Activated B cell treated with CpG ODN at 0.5 μM for 24 hours (primary cell): ENCODE measurements at places on chromosomes 1 and 21. TPM values are rescaled to one million over a fixed set of nuclear protein-coding genes. Genes with fewer than 3 reads are reported as not detected.

GRCh38 chr1:110259770-110260169 lies 49.7 kb downstream of the KCNC4 start:
- H3K27ac ChIP-seq, result no peak overlapping the region
- no peaks in the 10 kb centered on the region for H3K27me3 ChIP-seq
- H3K4me1 ChIP-seq, result peaks cover 15% of the 10 kb centered on the region
- H3K36me3 ChIP-seq, result no peaks in the 10 kb centered on the region
- no peak for DNase-seq
- H3K4me3 ChIP-seq, result no peak overlapping the region

NDUFV3 gene
- total RNA-seq, result 21.2 and 27.1 TPM in 2 replicates

CFAP107 gene
- not detected in 2 replicates for total RNA-seq

DNA sequence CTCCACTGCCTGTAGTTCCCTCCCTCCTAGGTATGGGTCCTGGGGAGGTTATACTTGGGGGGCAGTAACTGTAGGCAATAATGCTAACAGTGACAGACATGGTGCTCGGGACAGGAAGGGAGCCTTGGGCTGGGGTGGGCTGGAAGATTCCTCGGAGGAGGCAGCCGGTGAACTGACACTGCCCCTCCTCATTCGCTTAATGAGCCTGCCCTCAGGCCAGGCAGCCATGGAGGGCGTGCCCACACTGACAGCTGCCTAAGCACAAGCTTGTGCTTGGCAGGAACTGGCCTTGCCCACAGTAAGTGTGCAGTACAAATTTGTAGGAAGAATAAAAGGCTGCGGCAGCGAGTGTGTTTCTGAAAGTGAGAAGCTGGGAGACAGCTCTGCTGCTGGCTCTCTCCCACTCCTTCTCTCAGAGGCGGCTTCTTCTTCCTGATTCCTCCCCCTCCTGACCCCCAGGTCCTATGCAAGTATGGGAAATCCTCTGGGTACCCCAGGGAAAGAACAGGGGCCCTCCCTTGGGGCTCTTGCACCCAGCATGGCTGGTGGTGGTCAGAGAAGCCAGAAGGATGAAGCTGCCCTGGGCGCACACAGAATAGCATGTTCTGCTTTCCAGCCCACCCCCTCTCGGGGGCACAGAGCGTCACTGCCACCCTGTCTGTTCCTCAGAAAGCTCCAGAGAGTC lies 23.6 kb downstream of the OPTC start:
- no peaks in the 10 kb centered on the region for H3K36me3 ChIP-seq
- DNase-seq, result no peak
- peaks cover 6% of the 10 kb centered on the region for H3K27me3 ChIP-seq
- peaks cover 10% of the 10 kb centered on the region for H3K4me1 ChIP-seq
- no peak overlapping the region for H3K4me3 ChIP-seq

SELENBP1 gene
- total RNA-seq, result not detected in 2 replicates

GRCh38 chr1:1020000-1020404 lies at the start of gene AGRN:
Gene AGRN, plus strand, starts transcription at chr1:1020120. Its CDS starts 53 bp downstream, at chr1:1020173.
- H3K36me3 ChIP-seq, result no peaks in the 10 kb centered on the region
- peaks cover 8% of the 10 kb centered on the region for H3K4me1 ChIP-seq
- H3K4me3 ChIP-seq, result peak within 1 kb of the TSS; percentile 72
- peak; percentile 59 for DNase-seq
- H3K27ac ChIP-seq, result no peak within 1 kb of the TSS

ACOT11 gene
- 0.10 and 0.16 TPM in 2 replicates for total RNA-seq

DNA sequence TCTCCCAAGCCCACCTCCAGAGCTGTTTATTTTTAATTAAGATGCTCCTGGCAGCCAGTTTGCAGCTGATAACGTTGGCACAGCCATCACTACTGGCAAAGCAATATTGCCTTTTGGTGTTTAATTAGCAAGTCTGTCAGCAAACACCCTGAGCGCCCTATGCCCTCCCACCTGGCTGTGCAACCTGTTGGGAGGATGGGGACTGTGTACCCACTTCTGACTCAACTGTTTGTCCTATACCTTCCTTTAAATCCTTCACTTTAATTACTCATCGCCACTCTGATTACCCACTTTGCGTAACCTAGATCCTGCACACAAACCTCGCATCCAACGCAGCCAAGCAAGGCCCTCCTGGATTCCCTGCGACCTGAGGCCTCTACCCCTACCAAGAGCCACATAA lies 67.1 kb downstream of the BCAR3 start:
- H3K4me1 ChIP-seq, result peaks cover 88% of the 10 kb centered on the region
- H3K36me3 ChIP-seq, result peaks cover 15% of the 10 kb centered on the region
- no peaks in the 10 kb centered on the region for H3K27me3 ChIP-seq
- no peak overlapping the region for H3K4me3 ChIP-seq
